ENCODE measurements at places on chromosomes 1 and 21. TPM values are rescaled to one million over a fixed set of nuclear protein-coding genes. Genes with fewer than 3 reads are reported as not detected.

GRCh38 chr1:110982320-110982719 lies 18.6 kb upstream of the LRIF1 start:
- no peaks in the 10 kb centered on the region for H3K27me3 ChIP-seq
- H3K36me3 ChIP-seq, result no peaks in the 10 kb centered on the region
- H3K4me1 ChIP-seq, result no peaks in the 10 kb centered on the region
- DNase-seq, result no peak
- no peak overlapping the region for H3K27ac ChIP-seq

- H3K27me3 ChIP-seq, result no peaks in the 10 kb centered on the region
- no peaks in the 10 kb centered on the region for H3K4me1 ChIP-seq
- no peaks in the 10 kb centered on the region for H3K36me3 ChIP-seq
- H3K27ac ChIP-seq, result no peak overlapping the region
- no peak overlapping the region for H3K4me3 ChIP-seq
Measured at GRCh38 chr1:228544921-228545591, 57.9 kb downstream of the RNF187 start.

DNA sequence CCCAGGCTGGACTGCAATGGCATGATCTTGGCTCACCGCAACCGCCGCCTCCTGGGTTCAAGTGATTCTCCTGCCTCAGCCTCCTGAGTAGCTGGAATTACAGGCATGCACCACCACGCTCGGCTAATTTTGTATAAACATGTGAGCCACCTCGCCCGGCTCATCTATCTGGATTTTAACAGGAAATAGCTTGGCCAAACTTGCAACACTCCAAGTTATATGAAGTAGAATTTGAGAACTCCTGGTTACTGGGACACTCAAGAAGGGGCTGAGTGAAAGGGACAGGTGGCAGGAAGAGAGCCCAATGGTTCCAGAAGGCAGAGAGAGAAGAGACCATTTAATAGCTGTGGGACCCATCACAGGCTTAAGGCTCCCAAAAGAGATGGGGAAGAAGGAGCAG lies 2.9 kb upstream of the GPX7 start:
- no peak for DNase-seq
- H3K27me3 ChIP-seq, result peaks cover 11% of the 10 kb centered on the region
- H3K36me3 ChIP-seq, result no peaks in the 10 kb centered on the region
- no peak overlapping the region for H3K27ac ChIP-seq
- H3K4me3 ChIP-seq, result no peak overlapping the region

GRCh38 chr1:163071405-163072255 lies 2.5 kb downstream of the RGS4 start:
- peak; percentile 88 for DNase-seq
- peak overlapping the region; percentile 98 for H3K4me3 ChIP-seq

- H3K27me3 ChIP-seq, result peaks cover 23% of the 10 kb centered on the region
- H3K36me3 ChIP-seq, result no peaks in the 10 kb centered on the region
- no peak within 1 kb of the TSS for H3K4me3 ChIP-seq
- no peak for DNase-seq
- no peaks in the 10 kb centered on the region for H3K4me1 ChIP-seq
Measured at GRCh38 chr21:46097336-46098293, at the start of gene COL6A2. Gene COL6A2, plus strand, starts transcription at chr21:46098112.

GRCh38 chr1:62370594-62370993 lies 51.4 kb upstream of the KANK4 start:
- H3K36me3 ChIP-seq, result no peaks in the 10 kb centered on the region
- H3K27ac ChIP-seq, result no peak overlapping the region
- H3K4me3 ChIP-seq, result no peak overlapping the region
- no peaks in the 10 kb centered on the region for H3K27me3 ChIP-seq

GSTM1 gene
- 0.16 TPM for polyA plus RNA-seq

All from endothelial cell of umbilical vein (primary cell).